OCI-LY7 (cell line): ENCODE measurements at places on chromosomes 11 and 22. TPM values are rescaled to one million over a fixed set of nuclear protein-coding genes. Genes with fewer than 3 reads are reported as not detected.

GRCh38 chr11:102138670-102139069 lies 28.4 kb downstream of the YAP1 start:
- no peak for DNase-seq

DNA sequence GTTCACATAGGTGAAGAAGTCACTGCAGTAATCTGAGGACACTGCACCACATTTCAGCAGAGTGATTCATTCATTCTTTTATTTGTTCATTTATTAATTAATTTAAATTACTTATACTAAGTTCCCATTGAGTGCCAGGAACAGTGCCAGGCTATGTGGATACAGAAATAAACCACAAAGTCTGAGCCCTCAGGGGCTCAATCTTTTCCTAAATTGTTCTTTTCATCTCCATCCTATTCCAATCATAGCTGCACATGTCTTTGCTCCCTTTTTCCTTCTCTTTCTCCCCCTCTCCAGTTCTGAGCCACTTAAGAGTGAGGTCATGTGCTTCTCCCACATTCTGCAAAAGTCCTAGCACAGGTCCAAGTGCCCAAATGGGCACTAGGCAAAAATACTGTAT lies 4.9 kb downstream of the SYTL2 start:
- no peak for DNase-seq

DNA sequence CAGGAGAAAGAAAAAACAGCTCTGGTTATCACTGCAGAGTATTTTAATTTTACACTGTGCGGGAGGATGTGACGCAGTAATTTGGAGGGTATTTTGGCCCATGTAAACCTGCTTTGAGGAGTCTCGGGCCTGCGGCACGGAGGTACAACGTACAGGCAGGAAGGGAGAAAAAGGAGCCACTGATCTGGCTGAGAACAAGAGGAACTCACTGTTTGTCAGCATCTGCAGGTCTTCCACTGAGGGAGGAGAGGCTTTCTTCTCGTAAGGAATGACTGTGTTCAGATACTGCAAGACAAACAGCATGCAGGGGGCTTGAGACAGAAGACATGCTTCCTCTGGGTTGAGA lies 44.0 kb downstream of the FEZ1 start:
- no peak for DNase-seq

GRCh38 chr11:126339073-126339862 lies 16.2 kb upstream of the ST3GAL4 start:
- no peak for DNase-seq

Gene SMC1B
- total RNA-seq = 0.08 TPM in 1 of 2 replicates, not detected in the other
